ENCODE measurements at places on chromosomes 4 and X.

GRCh38 chrX:107738272-107738671 lies 37.3 kb downstream of the TSC22D3 start:
- DNase-seq: no peak

GRCh38 chrX:30627818-30628652 lies 25.2 kb upstream of the GK start:
- DNase-seq: no peak

GRCh38 chrX:48974574-48974973 lies 2.9 kb upstream of the KCND1 start:
- no peak for DNase-seq

GRCh38 chrX:132094164-132094563 lies 33.7 kb downstream of the FRMD7 start:
- no peak for DNase-seq

DNA sequence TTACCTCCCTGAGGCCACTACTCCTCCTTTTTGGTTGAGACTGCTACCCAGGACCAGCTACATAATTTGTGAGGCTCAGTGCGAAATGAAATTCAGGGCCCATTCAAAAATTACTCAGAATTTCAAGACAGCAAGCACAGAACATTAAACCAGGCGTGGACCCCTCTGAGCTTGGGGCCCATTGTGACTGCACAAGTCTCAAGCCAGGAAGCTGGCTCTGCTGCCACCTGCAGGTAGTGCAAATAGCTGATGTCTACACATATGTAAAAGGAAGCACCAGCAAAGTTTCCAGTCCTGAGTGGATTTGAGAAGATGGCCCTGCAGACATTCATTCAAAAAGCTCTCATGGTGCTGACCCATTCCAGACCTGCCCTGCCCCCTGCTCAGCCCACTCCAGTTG lies 213.4 kb upstream of the LNX1 start:
- DNase-seq: peak; percentile 9

DNA sequence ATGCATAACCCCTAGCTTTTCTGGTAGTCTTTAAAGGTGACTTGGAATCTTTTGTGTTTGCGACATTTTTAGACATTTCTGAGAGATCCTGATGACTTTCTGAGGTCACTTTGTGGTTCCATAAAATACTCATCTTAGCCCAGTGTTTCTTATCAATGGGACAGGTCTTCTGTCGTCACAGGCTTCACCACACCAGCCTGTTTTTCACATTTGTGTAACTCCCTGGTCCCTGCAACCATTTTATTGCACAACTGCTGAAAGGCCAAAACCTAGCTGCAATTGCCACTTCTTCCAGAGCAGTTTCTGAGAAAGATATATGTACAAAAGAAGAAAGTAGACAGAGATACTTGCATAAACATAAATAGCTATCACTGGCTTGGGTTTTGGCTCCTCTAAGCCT lies 120.9 kb downstream of the IL15 start:
- no peak for DNase-seq

GRCh38 chr4:171880136-171880535 lies 66.9 kb downstream of the GALNTL6 start:
- DNase-seq: peak; percentile 92

- no peak for DNase-seq
Measured at GRCh38 chr4:184448141-184448540, 26.2 kb downstream of the IRF2 start.

DNA sequence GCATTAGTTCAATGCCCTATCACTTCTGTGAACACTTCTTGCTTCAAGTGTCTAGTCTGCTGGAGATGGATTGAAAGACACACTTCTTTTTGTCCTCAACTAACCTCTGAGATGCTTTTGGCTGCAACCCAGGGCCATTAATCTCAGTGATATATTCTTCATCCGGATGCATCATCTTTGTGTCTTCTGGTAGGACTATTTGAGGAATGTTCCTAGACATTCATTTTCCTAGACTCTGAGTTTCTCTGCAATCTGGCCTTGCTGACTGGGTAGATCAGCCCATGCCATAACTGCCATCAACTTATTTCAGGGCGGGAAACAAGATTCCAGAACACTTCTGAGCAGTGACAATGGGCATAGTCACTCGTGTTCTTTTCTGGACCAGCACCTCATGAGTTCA lies 329.4 kb downstream of the PDGFC start:
- DNase-seq: no peak

DNA sequence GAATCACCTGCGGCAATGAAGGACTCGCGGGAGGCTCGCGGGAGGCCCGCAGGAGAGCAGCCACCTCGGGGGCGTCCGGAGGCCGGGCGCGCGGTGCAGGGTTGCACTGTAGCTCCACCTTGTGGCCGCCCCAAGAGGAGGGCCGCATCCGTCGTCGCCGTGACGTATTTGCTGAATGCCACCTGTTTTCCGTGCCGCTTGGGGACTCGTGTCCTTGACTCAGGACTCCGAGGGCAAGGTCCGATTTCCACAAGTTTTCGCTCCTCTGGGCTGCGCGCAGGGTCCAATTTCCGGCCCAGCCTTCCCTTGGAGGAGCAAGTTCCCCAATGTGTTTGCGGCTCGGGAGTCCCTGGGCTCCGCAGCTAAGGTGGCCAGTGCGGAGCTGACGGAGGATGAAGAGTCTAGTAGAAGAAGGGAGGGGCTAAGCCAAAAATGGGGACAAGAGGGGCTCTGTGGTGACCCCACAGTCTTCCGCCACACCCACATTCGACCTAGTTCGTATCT lies 10.7 kb upstream of the DLG3 start:
- DNase-seq: no peak

DNA sequence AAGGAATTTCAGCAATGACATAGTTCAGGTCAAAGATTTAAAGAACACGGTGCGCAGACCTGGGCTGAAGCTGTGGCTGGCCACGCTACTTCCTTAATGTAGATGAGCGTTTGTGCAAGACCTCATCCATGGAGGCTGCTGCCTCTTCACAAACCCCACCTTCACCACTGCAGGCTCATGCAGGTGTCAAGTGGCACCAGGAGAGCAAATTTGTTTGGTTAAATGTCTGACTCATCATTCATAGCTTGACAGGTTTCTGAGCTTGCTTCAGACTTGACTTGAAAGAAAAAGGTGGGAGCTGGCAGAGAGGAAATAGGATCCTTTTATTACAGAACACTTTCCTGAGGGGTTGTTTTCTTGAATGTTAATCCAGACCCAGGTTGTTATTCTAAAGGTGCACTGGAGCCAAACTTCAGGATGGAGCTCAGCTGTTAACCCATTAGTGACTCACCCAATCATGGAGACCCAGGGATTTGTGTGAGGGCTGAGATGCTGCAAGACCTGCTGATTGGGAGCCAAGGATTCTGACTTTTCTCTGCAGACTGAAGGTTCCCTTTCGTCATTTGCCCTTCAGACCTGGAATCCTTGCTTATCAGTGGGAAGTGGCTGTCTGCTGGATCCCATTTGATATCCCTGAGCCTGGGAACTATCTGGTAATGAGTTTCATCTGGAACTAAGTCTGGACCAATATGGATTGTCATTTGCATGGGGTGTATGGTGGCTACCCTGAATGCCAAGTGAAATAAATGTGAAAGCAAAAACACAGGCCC lies 315.3 kb downstream of the PTTG2 start:
- no peak for DNase-seq

DNA sequence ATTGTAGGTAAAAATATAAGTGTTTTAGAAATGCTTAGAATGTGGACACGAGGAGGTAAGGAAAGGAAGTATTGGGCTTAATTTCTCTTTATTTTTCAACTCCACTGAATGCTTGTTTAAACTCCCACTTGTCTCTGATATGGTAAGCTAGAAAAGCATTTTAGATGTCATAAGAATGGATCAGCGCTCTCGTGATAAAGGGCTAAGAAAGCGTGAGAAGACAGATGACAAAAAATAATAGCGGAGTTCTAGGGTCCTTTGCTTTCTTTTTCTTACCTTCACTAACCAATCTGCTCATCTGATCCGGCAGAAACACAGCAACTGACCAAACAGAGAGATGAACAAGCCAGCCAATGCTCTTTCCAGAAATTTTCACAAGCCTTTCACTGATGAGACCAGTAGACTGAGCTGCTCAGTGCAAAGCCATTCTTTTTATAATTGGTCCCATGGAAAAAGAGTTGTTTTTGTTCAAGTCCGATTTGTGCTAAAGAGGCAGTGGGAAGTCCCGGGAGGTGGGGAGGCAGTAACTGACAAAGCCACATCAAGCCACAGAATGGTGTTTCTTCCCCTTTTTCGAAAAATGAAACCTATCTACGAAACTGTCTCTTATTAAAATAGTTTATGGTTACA lies at the start of gene TASL:
TASL (minus strand) TSS at position 405 of the 630 bp plus-strand sequence. CDS start 17,411 bp downstream, outside the sequence.
- DNase-seq: no peak

- no peak for DNase-seq
Measured at GRCh38 chr4:92235731-92236130, 68.0 kb upstream of the GRID2 start.

GRCh38 chr4:43047058-43047457 lies 154.5 kb downstream of the GRXCR1 start:
- no peak for DNase-seq

DNA sequence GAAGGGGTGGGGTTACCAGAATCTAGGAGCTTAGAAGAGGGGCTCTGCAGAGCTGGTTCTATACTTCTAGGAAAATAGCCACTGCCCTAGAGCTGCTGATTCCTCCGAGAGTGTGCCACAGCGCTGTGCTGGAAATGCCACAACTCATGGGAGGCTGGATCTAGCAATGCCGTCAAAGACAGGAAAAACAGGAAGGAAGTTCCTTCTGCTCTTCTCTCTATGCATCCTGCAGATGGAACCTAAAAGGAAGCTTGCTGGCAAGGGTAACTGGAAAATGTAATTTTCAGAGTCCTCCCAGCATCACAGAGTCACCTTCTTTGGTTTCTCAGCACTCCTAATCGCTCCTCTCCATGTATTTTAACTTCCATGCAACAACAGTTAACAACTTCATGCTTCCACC lies 121.2 kb upstream of the TLL1 start:
- no peak for DNase-seq

DNA sequence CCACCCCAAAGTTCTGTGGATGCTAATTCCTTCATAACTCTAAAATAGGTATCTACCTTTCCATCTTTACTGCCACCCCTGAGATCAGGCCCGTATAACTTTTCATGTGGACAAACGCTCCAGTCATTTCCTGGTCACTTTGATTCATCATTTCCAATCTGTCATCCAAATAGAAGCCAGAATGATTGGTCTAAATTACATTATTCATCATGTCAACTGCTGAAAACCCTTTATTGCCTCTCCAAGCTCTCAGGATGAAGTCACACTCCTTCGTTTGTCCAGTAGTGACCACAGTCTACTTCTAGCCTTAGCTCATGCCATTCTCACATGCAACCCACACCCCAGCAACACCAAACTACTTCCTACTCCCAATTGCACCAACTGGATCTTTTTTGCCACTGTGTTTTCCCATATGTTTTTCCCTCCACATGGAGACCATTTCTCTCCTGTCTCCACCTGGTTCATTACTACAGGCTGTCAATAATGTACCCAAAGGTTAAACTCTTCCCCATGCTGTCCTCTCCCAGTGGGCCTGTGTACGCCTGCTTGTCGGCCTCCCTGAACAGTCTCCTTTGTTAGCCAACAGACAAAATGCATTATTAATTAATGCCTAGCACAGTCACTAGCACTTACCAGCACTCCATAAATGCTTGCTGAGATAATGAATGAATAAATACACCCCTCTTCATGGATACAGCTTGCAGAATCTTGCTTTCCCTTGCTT lies 382.6 kb upstream of the NOCT start:
- DNase-seq: no peak
